ENCODE measurements at places on chromosomes 2 and 18. TPM values are rescaled to one million over a fixed set of nuclear protein-coding genes. Genes with fewer than 3 reads are reported as not detected.

Gene TUBB6
- 805 TPM for total RNA-seq

Gene FARSB
- 33.3 TPM for total RNA-seq

Gene FHOD3
- 2.9 TPM for total RNA-seq

Gene DSG1
- not detected for total RNA-seq

Gene MYO5B
- total RNA-seq, result 0.17 TPM

Gene SERPINB11
- not detected for total RNA-seq

Gene CRYGB
- total RNA-seq, result not detected

Gene GNAL
- 0.34 TPM for total RNA-seq

Gene LRP1B
- total RNA-seq, result under 0.01 TPM

Gene MOB4
- 24.8 TPM for total RNA-seq

Gene CTIF
- total RNA-seq, result 10.1 TPM

Gene ATP6V1C2
- total RNA-seq, result not detected

Gene SUCLG1
- 54.0 TPM for total RNA-seq

Gene ACYP2
- total RNA-seq, result 7.6 TPM

Gene TACR1
- total RNA-seq, result not detected

Gene PROC
- total RNA-seq, result not detected

Data from bronchus fibroblast of lung (primary cell).